ENCODE measurements at places on chromosomes 6 and 20. TPM values are rescaled to one million over a fixed set of nuclear protein-coding genes. Genes with fewer than 3 reads are reported as not detected.

The GHRH gene
- total RNA-seq: not detected

The SLC44A4 gene
- not detected for total RNA-seq

The OXT gene
- total RNA-seq: not detected

The GLP1R gene
- total RNA-seq: 0.09 TPM

The AKAP12 gene
- 1.1 TPM for total RNA-seq

The PHACTR3 gene
- not detected for total RNA-seq

The SSTR4 gene
- total RNA-seq: not detected

The CMTR1 gene
- total RNA-seq: 57.1 TPM

DNA sequence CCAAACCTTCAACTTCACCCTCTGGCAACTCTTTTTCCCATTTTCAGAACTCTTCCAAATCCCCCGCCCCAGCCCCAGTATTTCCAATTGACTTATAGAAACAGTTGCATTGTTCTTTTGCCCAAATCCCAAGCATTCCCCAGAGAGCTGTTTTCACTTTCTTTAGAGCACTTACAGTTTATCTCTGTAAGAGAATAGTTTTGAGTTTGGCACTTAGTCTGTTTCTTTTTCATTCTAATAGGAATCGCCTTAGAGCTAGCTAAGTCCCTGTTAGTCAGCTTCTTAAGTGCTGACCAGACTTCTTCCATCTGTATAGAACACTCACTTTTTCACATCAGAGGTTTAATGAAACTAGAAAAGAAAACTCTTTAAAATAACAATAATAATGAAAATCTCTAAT, 374.2 kb upstream of the FLRT3 start:
- no peak for DNase-seq
- H3K27me3 ChIP-seq: no peaks in the 10 kb centered on the region
- H3K36me3 ChIP-seq: no peaks in the 10 kb centered on the region
- H3K27ac ChIP-seq: no peak overlapping the region
- H3K4me3 ChIP-seq: no peak overlapping the region

DNA sequence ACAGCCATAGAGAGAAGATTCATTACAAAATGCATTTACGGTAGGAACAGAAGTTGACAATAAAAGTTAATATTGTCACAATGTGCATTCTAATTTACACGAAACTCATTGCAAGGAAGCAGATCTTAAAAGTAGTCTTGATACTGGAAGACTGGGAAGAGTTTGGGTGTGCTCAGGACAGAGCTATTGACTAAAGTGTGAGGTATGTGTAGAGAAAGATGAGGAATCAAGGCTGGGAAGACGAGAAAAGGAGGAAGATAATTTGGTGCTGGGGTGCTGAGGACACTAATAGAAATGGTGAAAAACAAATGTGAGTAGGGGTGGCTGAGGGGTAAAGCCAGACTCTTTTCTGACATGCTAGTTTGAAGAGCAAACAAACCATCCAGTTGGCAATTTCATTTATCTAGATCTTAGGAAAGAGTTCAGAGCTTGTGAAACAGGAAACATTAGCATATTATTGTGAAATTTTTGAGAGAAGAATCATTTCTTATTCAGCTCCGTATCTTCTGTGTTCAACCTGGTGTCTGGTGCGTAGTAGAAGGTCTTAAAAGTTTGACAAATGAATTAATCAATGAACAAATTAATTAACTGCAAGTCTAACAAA, 72.7 kb downstream of the ELOVL4 start:
- no peak overlapping the region for H3K4me3 ChIP-seq
- no peaks in the 10 kb centered on the region for H3K36me3 ChIP-seq
- peaks cover 21% of the 10 kb centered on the region for H3K27me3 ChIP-seq
- H3K27ac ChIP-seq: no peak overlapping the region
- peaks cover 6% of the 10 kb centered on the region for H3K4me1 ChIP-seq
- DNase-seq: no peak

- no peak for DNase-seq
- H3K4me1 ChIP-seq: no peaks in the 10 kb centered on the region
- no peak overlapping the region for H3K27ac ChIP-seq
- H3K4me3 ChIP-seq: no peak overlapping the region
- H3K27me3 ChIP-seq: peaks cover 7% of the 10 kb centered on the region
These were observed 27.8 kb upstream of the RNF144B start for GRCh38 chr6:18359237-18359885.

DNA sequence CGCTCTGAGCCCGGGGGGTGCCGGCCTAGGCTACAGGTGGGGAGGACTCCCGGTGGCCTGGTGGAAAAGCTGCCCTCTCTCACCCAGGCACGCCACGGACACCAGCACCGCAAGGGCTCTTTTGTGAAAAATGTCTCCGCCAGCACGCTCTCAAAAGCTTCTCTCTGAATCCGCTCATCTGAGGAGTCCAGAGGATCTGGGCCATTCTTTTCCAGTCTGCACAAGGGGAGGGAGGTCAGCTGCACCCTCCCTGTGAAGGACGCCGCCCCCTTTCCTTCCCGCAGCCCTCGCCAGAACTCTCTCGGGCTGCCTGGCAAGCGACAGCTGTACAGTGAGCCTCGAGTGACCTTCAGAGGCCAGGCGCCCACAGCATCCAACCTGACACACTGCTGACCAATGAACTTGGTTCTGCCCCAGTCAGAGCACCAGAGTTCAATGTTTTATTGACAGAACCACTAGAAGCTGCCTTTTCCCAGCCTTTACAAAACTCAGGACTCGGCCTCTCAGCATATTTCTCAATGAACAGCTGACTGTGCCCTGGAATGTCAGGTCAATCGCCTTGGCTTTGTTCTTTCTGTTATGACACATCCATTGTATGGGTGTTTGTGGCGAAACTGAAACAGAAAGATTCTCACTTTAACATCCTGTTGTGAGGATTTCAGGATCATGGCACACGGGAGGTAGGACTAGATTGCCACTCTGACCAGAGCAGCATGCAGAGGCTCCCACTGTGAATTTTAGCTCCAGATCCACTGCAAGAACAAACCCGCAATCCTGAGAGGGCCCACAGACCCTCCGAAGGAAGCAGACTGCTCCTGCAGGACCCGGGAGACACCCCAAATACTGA, 26.7 kb downstream of the SERPINB9 start:
- peak; percentile 74 for DNase-seq
- H3K4me3 ChIP-seq: peak overlapping the region; percentile 86
- peak overlapping the region; percentile 97 for H3K27ac ChIP-seq
- no peaks in the 10 kb centered on the region for H3K27me3 ChIP-seq
- peaks cover 77% of the 10 kb centered on the region for H3K4me1 ChIP-seq

GRCh38 chr6:71513036-71513435, 224.4 kb downstream of the OGFRL1 start:
- no peak overlapping the region for H3K4me3 ChIP-seq
- H3K27ac ChIP-seq: no peak overlapping the region
- H3K4me1 ChIP-seq: no peaks in the 10 kb centered on the region

DNA sequence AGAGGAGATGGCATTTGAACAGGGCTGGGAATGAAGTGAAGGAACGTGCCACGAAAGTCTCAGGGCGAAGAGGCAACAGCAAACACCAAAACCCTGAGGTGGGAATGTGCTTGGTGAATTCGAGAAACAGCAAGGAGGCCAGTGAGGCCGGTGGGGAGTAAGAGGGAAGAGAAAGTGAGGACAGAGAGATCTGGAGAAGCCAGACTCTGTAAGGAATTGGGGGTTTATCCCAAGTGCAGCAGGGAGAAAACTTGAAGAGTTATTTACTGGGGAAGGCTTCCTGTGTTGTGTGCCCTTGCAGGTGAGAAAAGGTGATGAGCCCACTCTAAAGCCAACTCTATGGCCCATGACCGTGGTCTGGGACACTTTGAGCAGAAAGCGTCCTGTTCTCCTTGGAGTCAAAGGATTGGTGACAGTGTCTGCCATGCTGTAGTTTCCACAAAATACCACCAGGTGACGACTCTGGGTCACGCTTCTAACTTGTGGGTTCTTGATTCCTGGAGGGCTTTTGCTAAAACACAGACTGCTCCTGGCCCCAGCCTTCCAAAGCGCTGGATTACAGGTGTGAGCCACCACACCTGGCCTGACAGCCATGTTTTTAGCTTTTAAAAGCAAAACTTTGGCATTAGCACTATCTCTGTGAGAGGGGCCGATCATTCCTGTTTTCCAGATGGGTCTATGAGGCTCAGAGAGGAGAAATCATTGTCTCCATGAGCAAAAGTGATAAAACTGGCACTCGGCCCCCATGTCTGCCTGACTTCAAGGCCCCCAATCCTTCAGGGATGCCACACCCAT, 18.0 kb upstream of the CSNK2A1 start:
- peaks cover 14% of the 10 kb centered on the region for H3K27me3 ChIP-seq
- H3K27ac ChIP-seq: no peak overlapping the region
- H3K36me3 ChIP-seq: no peaks in the 10 kb centered on the region
- H3K4me1 ChIP-seq: peaks cover 3% of the 10 kb centered on the region
- H3K4me3 ChIP-seq: no peak overlapping the region
- DNase-seq: peak; percentile 86

DNA sequence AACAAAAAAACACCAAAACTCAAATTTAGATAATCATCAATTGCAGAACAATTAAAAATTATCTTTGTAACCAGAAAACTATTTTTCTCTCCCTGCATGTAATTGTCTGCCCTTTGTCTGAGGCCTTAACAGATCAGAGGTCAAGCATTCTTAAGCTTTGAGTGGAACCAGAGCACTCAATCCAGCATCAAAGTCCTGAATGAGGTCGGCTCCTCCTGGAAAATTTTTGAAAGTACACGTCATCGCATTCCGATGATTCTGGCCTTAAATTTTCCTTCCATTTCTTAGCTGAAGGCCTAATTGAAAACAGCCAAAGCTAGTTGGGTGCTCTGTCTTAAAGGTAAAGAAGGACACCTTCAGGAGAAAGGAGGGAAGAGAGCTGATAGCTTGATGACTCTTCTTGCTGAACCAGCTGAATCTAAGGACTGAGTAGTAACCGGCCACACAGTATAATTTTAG, 510.2 kb upstream of the SULF2 start:
- no peak for DNase-seq
- H3K27me3 ChIP-seq: peaks cover 2% of the 10 kb centered on the region
- no peaks in the 10 kb centered on the region for H3K4me1 ChIP-seq
- no peak overlapping the region for H3K27ac ChIP-seq
- no peak overlapping the region for H3K4me3 ChIP-seq

DNA sequence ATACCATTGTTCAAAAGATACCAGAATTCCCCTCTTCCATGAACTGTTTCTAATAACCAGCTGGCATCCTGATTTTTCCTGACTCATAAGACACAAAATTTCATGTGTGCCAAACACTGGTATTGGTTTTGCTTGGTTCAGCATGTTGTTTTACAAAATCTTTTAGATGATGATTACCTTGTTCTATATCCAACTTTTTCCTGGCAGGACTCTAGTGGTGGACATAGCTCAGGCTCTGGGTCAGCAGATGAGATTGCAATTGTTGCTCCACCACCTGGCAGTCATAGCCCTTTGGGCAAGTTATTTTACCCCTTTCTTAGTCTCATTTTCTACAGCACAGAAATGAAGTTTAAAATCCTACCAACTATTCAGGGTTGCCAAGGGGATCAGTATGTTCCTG, 6.2 kb downstream of the TRIM38 start:
- H3K4me1 ChIP-seq: peaks cover 65% of the 10 kb centered on the region
- H3K4me3 ChIP-seq: peak overlapping the region; percentile 57
- peak overlapping the region; percentile 49 for H3K27ac ChIP-seq

- H3K4me1 ChIP-seq: no peaks in the 10 kb centered on the region
- H3K36me3 ChIP-seq: no peaks in the 10 kb centered on the region
- no peaks in the 10 kb centered on the region for H3K27me3 ChIP-seq
- H3K27ac ChIP-seq: no peak overlapping the region
These were observed 353.3 kb downstream of the ZFAND3 start for GRCh38 chr6:38172739-38173410.

- no peak overlapping the region for H3K4me3 ChIP-seq
- no peaks in the 10 kb centered on the region for H3K4me1 ChIP-seq
- no peaks in the 10 kb centered on the region for H3K36me3 ChIP-seq
- no peak overlapping the region for H3K27ac ChIP-seq
- DNase-seq: no peak
- H3K27me3 ChIP-seq: no peaks in the 10 kb centered on the region
These were observed 10.7 kb upstream of the RFX6 start for GRCh38 chr6:116866281-116866871.

GRCh38 chr6:147869201-147869600, 360.7 kb downstream of the SAMD5 start:
- no peak overlapping the region for H3K27ac ChIP-seq
- no peak for DNase-seq
- no peak overlapping the region for H3K4me3 ChIP-seq
- H3K27me3 ChIP-seq: no peaks in the 10 kb centered on the region

DNA sequence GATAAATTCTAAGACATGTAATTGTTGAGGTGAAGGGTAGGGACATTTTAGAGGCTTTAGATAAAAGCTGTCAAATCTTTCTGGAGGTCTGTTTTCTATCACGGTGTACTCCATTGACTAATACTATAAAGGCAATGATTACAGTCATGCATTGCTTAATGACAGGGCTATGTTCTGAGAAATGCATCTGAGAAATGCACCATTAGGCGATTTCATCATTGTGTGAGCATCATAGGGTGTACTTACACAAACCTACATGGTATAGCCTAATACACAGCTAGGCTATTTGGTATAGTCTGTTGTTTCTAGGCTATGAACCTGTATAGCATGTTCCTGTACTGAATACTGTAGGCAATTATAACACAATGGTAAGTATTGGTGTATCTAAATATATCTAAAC, 71.3 kb upstream of the FYN start:
- no peak for DNase-seq
- no peak overlapping the region for H3K4me3 ChIP-seq
- H3K36me3 ChIP-seq: peaks cover 2% of the 10 kb centered on the region
- H3K27ac ChIP-seq: no peak overlapping the region
- no peaks in the 10 kb centered on the region for H3K4me1 ChIP-seq

- H3K4me3 ChIP-seq: no peak overlapping the region
- peak overlapping the region; percentile 64 for H3K27ac ChIP-seq
- H3K4me1 ChIP-seq: peaks cover 36% of the 10 kb centered on the region
- H3K36me3 ChIP-seq: peaks cover 17% of the 10 kb centered on the region
- DNase-seq: no peak
These were observed 9.9 kb downstream of the CCDC167 start for GRCh38 chr6:37489697-37490336.

- no peak overlapping the region for H3K27ac ChIP-seq
- peaks cover 5% of the 10 kb centered on the region for H3K27me3 ChIP-seq
- no peaks in the 10 kb centered on the region for H3K36me3 ChIP-seq
- H3K4me1 ChIP-seq: peaks cover 4% of the 10 kb centered on the region
- no peak overlapping the region for H3K4me3 ChIP-seq
These were observed 14.9 kb downstream of the SYCP2L start for GRCh38 chr6:10901770-10902169.

DNA sequence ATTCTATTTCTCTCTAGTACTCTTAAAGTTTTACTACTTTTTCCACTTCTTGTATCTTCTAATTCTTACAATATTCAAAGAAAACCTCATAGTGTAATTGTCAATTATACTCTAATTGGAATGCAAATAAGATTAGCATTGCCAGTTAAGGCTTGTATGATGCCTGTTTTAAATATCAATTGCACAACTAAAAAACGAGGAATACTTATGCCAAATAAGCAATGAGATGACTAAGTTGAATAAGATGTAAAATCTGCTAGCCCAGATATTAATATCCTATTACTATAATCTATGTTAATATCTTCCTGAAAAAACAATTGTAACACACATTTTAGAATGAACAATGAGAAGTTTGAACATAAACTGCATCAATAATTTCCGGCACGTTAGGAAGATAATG, 13.3 kb upstream of the AKAP7 start:
- H3K27ac ChIP-seq: no peak overlapping the region
- H3K4me3 ChIP-seq: no peak overlapping the region
- no peak for DNase-seq

GRCh38 chr20:5687884-5688283, 62.3 kb upstream of the SHLD1 start:
- no peak for DNase-seq
- no peak overlapping the region for H3K4me3 ChIP-seq
- no peaks in the 10 kb centered on the region for H3K4me1 ChIP-seq
- no peaks in the 10 kb centered on the region for H3K27me3 ChIP-seq
- no peak overlapping the region for H3K27ac ChIP-seq
- no peaks in the 10 kb centered on the region for H3K36me3 ChIP-seq

Measured in activated CD4-positive, alpha-beta T cell treated with anti-CD3 and anti-CD28 coated beads, Interleukin-2, amount 10 ng/mL, durations not matched to agents 24 days and 14 days (primary cell).